ENCODE measurements at places on chromosomes 7 and 10.

DNA sequence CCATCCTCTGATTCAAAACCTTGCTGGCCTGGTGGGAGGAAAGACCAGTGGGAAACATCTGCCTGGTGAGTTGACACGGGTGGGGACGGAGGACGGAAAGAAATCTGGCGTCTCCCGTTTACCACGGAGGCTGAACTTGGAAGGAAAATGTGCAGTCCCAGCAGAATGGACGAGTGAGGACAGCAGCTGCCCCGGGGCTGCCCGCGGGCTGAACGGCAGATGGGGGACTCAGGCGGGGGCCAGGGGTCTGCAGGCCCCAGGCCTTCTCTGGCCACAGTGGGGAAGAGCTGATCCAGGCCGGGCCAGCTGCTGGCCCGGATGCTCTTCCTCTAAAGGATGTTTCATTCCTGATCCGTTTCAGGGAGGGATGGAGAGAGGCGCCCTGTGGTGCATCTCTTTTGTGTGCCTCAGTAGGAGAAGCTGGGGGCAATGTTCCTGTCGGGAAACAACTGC, 147.5 kb upstream of the CHST15 start:
- DNase-seq, result no peak

GRCh38 chr7:154287356-154287755, 235.2 kb downstream of the DPP6 start:
- DNase-seq, result peak; percentile 37

GRCh38 chr10:126563361-126563760, 107.1 kb downstream of the C10orf90 start:
- DNase-seq, result peak; percentile 90

- peak; percentile 24 for DNase-seq
These were observed 80.9 kb downstream of the ABLIM1 start for GRCh38 chr10:114577133-114577532.

DNA sequence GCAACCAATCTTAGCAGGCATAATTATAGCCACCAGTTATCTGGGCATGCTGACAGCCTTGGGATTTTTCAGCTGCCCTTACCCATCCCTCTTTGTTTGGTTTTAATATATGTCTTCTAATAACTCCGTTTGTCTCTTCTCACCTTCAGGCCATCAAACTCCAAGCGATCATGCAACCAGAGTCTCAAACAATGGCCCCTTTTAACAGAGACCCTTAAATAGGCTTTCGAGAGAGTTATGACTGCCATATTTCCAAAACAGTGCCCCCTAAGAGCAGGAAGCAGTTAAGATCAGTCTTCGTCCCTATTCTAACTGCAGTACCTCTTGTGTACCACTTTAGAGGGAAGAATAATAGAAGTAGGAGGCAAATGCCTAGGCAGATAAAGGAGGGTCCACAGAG, 157.5 kb downstream of the DGKB start:
- DNase-seq, result no peak

- DNase-seq, result no peak
These were observed 269 bp downstream of the CALD1 start for GRCh38 chr7:134779741-134780065.

- no peak for DNase-seq
These were observed 10.6 kb downstream of the SLC25A16 start for GRCh38 chr10:68516766-68517165.

- DNase-seq, result no peak
These were observed 1.7 kb downstream of the PTPRN2 start for GRCh38 chr7:158585721-158586498.

GRCh38 chr7:55962014-55962413, 2.4 kb upstream of the NIPSNAP2 start:
- no peak for DNase-seq

All from mesendoderm (in vitro differentiated cells).